ENCODE measurements at places on chromosomes 5 and 9. TPM values are rescaled to one million over a fixed set of nuclear protein-coding genes. Genes with fewer than 3 reads are reported as not detected.

DNA sequence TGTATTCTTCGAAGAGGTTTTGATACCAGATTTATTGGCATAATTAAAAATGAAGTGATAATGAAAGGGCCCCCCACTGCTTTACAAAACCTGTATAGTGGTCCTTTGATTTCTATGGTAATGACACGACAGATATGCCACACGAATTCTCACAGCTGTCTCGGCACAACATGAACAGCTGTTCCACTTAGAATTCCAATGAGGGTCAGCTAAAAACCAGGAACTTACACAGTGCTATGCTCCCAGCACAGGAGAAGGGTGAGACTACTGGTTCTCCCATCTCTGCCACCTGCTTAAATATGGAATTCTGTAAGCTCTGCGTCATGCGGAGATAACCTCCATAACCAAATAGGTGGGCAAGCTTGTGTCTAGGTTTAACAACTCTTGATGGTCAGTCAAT, 183.0 kb upstream of the EFNA5 start:
- DNase-seq: no peak

NR5A1 gene
- not detected for total RNA-seq

ADGRD2 gene
- total RNA-seq: 0.29 TPM

DNA sequence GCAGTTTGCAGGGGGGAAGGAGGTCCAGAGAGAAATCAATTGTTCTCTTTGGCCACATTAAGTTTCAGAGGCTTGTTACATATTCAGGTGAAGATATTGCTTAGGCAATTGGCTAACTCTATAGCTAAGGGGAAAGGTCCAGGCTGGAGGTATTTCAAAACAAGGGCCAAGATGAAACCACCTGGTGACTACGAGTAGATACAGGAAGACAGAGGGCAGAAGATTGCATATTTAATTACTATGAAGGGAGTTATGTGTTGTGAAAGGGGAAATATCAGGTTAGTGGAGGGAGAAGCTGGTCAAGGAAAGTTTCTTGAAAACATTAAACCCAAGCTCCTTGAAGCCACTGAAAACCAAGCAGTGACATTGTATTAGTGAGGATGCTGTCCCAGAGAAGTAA, 1.9 kb upstream of the RAD23B start:
- DNase-seq: no peak

DNA sequence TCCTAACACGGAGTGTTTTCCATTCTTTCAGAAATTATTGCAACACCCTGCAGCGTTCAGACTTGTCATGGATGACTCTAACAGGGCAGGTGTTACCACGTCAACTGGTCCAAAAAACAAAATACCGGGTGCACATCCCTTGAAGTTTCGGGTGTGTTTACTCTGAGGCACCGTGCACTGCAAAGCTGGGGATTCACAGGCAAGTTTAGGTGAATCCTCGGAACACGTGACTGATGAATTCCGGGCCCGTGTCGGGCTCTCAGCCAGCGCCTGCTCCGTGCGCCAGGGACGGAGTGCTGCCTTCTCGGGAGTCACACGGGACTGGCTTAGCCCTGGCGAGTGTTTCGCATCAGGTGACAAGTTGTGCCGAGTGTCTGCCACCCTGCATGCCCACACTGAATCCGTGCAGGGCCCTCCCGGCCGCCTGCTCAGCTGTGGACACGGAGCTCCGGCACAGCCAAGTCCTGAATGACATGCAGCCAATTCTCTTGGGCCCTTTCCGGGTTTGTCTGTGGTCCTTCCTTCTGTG, 66.0 kb upstream of the IRX4 start:
- no peak for DNase-seq

FGF18 gene
- 0.81 TPM for total RNA-seq

GDA gene
- total RNA-seq: 6.6 TPM

DNA sequence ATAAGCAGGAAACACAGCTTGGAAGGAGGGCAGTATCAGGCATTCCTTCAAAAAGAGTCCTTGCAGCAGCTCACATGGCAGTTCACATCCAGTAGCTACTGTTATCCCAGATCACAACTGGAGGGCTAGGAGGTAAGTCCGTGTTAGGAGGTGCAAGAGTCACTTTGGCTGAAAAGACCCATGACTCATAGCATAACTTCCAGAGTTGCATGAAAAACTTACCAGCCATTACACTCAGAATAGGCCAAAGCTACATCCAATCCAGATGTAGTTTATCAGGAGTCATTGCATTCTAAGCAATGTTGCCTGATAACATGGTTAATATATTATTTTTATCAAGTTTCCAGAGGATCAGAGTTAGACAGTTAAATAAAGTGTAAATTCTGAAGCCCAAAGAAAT, 1126.4 kb upstream of the SEMA6A start:
- no peak for DNase-seq

PTCH1 gene
- total RNA-seq: 81.0 TPM

CDH18 gene
- not detected for total RNA-seq

SLC36A3 gene
- not detected for total RNA-seq

ENTR1 gene
- 50.1 TPM for total RNA-seq

- no peak for DNase-seq
Observed at GRCh38 chr5:151014680-151015343, 5.6 kb upstream of the GPX3 start.

DNA sequence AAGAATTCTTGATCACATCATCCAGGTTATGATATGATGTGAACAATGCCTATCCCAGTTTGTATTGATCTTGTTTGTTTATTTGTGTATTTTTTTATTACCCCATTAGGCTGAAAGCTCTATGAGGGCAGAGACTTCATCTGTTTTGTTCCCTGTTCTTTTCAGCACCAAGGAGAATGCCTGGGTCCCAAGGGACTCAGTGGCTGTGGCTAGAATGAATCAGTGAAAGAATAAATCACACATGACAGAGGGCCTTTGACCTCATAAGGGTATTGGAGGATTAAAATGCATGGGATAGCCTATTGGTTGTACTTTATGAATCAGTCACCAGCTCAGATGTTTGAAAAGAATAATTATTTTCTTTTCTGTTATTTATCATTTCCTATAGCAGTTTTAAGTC, 292.2 kb downstream of the GAS1 start:
- no peak for DNase-seq

MYORG gene
- 8.1 TPM for total RNA-seq

LCN1 gene
- not detected for total RNA-seq

DNA sequence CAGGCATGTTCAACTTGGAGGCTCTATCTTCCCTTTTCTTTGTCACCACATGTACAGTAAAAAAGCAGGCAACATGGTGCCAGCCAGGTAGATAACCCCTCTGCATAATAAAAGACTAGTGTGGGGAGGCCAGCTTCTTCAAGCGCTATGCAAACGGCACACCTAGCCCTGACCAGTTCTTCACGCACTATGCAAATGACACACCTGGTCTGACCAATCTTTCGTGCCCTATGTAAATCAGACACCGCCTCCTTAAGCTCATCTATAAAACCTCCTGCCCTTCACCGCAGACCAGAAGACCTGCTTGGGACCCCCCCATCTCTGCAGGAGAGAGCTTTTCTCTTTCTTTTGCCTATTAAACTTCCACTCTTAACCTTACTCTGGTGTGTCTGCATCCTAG, 28.1 kb upstream of the UGCG start:
- no peak for DNase-seq
